ENCODE measurements at places on chromosomes 1 and 21. TPM values are rescaled to one million over a fixed set of nuclear protein-coding genes. Genes with fewer than 3 reads are reported as not detected.

DNA sequence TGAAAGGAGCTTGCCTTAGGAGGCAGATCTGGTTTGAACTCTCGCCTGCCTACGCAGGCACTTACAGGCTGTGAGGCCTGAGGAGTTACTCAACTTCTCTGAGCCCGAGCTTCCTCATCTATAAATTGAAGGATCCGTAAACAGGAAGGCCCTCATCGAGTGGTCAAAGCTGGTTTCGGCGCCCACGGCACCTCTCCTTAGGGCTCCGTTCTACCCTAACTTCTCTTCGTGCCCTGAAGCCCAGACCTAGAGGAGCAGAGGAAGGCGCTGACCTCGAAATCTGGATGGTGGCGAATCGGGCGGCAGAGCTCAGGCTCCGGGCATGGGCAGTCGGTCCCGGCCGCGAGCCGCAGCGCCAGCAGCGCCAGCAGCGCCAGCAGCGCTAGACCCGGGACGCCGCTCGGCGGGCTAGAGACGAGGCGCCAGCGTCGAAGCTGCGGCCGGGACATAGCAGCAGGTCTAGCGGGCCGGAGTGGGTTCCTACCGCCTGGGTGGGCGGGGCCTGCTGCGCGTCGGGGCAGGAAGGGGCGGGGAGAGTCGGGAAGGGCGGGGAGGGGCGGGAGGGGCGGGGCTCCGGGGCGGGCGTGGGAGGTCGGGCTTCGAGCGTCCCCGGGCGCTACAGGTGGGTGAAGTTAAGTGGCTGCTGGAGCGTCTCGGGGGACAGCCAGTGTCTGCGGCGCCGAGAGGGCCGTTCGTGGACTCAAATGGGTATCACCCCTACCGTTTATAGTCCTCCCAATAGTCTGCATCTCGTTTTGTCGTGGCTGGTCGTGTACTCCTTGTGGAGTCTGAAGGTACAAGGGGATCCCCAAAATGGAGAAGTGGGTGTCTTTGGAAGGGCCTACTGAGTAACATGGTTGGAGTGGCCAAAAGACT, at the start of gene CTBS:
TSS of gene CTBS (minus strand) at position 474 of the 876 bp plus-strand sequence. CDS start at position 449, 25 bp downstream.
- peaks cover 9% of the 10 kb centered on the region for H3K4me1 ChIP-seq
- no peaks in the 10 kb centered on the region for H3K27me3 ChIP-seq
- peaks cover 12% of the 10 kb centered on the region for H3K36me3 ChIP-seq
- peak within 1 kb of the TSS; percentile 94 for H3K27ac ChIP-seq

- no peaks in the 10 kb centered on the region for H3K36me3 ChIP-seq
- H3K4me3 ChIP-seq, result peak overlapping the region; percentile 63
- peaks cover 11% of the 10 kb centered on the region for H3K27me3 ChIP-seq
- no peak for DNase-seq
- H3K27ac ChIP-seq, result no peak overlapping the region
These were observed 897 bp downstream of the EPHX4 start for GRCh38 chr1:92030656-92031107.

MAP3K6 gene
- 84.8 TPM for total RNA-seq

DENND1B gene
- 12.4 TPM for total RNA-seq

CLEC20A gene
- total RNA-seq, result not detected

LRRC3 gene
- 2.0 TPM for total RNA-seq

DNA sequence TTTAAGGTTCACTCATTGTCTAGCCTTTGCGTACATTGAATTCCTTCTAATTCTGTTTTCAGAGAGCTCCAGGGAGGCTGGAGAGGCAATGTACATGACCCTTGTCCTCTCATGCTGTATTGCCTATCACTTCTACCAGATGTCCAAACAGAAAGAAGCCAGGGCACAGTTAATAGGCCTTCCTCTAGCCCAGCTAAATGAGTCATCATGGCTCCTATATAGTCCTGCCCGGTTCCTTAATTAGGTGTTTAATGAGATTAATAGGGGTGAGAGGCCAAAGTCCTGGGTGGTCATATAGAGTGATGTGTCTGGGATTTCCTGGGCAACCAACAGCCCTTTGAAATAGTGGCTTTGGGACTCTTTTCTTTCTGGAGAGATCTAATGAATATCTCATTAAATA, 76.3 kb downstream of the ZSCAN20 start:
- no peaks in the 10 kb centered on the region for H3K27me3 ChIP-seq
- H3K4me1 ChIP-seq, result no peaks in the 10 kb centered on the region
- H3K27ac ChIP-seq, result no peak overlapping the region

RXRG gene
- total RNA-seq, result 3.3 TPM

DNA sequence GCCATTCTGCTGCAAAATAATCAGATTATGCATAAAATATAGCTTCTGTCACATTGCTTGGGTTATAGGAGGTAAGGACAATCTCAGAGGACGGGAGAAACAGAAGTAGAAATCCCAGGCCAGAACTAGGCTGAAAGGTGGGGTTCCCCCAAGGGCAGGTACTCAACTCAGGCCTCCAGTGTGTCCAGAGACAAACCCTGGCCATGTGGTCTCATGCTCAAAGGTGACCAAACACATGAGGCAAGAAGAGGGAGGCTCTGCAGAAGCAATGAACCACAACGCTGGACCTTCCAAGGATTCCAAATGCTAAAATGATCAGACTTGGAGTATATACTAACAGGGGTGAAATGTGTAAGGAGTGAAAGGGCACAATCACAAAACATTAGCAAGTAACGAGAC, 103.8 kb downstream of the DMRTB1 start:
- no peak overlapping the region for H3K4me3 ChIP-seq
- no peaks in the 10 kb centered on the region for H3K27me3 ChIP-seq
- H3K4me1 ChIP-seq, result no peaks in the 10 kb centered on the region
- no peaks in the 10 kb centered on the region for H3K36me3 ChIP-seq

HFM1 gene
- total RNA-seq, result 2.4 TPM

ATP1A2 gene
- total RNA-seq, result 173 TPM

GRCh38 chr21:19350286-19350685, 946.7 kb upstream of the TMPRSS15 start:
- H3K36me3 ChIP-seq, result no peaks in the 10 kb centered on the region
- H3K4me1 ChIP-seq, result no peaks in the 10 kb centered on the region
- no peaks in the 10 kb centered on the region for H3K27me3 ChIP-seq
- H3K4me3 ChIP-seq, result no peak overlapping the region
- no peak overlapping the region for H3K27ac ChIP-seq
- no peak for DNase-seq

DNA sequence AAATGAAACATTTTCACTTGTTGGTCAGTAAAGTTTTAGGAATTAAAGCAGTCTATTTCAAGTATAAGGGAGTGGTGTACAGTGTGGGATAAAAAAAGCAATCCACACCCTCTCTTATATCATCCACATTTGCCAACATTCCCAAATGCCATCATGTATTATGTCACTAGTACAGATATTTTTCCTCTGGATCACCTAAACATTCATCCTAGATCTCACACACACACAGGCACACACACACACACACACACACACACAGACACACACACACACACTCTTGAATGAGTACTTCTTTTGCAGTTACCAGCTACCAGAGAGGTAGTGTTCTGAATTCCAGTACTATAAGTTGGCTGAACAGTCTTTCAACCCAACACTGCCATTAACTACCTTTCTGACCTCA, 1369.1 kb upstream of the ADGRL4 start:
- DNase-seq, result no peak
- H3K36me3 ChIP-seq, result no peaks in the 10 kb centered on the region
- H3K4me3 ChIP-seq, result no peak overlapping the region
- H3K27ac ChIP-seq, result no peak overlapping the region

DNA sequence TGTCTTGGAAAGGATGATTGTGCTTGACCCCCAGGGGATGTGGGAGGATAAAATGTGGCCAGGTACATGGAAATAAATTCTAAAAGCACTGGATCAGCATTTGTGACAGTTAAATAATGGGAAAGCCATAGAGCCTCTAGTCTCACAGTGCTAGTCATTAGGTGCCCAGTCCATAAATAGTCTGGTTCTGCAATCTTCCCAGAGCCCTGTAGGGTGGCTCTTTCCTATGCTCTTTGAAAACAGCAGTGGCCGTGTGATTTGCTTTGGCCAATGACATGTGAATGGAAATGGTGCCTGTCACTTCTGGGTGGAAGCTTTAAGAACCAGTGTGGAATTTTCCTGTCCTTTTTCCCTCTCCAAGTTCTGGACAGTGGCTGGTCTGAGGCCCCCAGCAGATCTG, 113.2 kb downstream of the TRABD2B start:
- no peak overlapping the region for H3K4me3 ChIP-seq
- no peak for DNase-seq
- no peaks in the 10 kb centered on the region for H3K27me3 ChIP-seq
- H3K4me1 ChIP-seq, result no peaks in the 10 kb centered on the region
- no peak overlapping the region for H3K27ac ChIP-seq

DNA sequence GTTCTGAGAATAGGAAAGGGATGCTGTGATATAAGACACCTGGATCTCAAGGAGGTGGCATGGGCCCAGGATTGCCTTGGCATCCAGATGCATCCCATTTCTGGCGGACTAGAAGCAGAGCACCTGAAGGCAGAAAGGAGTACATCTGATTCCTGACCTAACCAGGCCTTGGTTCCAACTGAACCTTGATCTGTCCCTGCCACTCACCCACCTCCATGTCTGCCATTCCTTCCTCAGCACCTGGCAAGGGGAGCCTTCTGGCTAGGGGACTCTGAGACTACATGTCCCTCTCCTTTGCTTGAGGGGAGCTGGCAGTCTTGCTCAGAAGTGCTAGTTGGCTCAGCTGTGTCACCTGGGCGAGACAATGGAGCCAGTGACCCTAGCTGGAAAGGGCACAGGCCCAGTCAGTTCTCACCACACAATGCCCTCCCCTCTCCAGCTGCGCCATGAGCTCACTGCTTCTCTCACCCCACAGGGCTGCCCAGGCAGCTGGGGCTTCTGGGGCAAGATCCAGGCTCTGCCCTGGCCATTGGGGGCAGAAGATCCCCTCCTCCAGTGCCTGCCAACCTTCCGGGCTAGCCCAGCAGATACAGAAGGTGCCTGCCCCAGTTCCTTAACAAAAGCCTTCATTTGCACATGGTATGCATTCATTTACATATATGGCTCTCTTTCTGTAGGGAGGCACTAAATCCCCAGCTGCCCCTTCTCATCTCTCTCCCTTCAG, 2.9 kb downstream of the IGSF8 start:
- no peak overlapping the region for H3K4me3 ChIP-seq
- H3K4me1 ChIP-seq, result no peaks in the 10 kb centered on the region
- no peaks in the 10 kb centered on the region for H3K27me3 ChIP-seq
- peak overlapping the region; percentile 99 for H3K27ac ChIP-seq

DNA sequence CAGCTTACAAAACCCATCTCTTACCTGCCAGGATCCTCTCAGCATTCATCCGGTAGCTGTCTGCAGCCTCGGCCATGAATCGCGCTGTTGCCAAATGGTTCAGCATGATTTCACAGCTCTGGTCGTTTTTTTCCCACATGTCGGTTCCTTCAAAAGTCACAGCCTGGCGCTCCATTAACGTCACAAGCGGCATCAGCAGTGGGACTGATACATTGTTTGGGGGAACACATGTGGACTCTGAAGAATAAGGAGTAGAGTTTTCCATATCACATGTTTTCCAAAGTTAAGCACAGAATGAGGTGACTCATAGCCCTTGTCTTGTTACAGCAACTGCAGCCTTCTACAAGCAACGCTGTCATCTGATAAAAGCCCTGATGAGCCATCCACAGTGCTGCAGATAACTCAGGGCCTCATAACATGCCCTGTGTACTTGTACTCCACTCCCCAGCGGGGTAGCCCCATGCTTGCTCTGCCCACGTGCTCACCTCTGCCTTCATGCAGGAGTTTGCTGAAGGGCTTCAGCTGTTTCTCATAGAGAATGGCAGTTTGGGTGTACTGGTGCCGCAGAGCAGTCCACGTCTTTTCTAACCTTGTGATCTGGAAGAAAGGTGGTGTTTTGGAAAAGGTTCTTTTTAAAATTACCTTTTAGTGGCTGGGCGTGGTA, 114.2 kb downstream of the BCAR3 start:
- H3K4me1 ChIP-seq, result peaks cover 9% of the 10 kb centered on the region
- H3K36me3 ChIP-seq, result no peaks in the 10 kb centered on the region
- H3K27me3 ChIP-seq, result no peaks in the 10 kb centered on the region
- no peak overlapping the region for H3K4me3 ChIP-seq

DNA sequence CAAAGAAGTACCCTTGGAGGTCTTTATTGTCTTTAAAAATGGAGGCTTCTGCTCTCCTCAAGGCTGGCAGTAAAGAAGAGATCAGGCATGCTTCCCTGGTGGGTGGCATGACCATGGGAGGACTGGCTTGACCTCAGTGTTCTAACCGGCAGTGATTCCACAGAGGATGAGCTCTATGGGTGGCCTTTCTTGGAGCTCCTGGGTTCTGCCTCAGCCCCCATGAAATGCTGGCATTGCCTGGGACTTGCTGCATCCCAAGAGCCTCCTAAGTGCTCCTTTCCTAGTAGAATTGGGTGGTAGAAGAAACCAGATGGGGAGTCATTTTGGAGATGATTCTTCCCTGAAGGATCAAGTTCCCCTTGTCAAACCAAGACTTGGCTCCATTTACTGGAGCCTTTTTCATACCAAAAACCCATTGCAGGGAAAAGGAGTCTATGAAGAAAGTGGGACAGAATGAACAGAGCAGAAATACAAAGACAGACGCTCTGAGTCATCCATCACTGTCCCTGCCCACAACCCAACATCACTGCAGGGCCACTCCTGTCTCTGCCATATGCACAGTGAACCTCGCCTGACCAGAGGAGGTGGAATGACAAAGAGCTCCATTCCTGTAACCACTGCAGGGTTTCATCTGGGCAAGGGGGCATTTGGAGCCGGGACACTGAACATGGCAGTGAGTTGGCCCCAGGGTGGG, 42.4 kb downstream of the RIMS3 start:
- no peaks in the 10 kb centered on the region for H3K36me3 ChIP-seq
- no peak for DNase-seq
- no peak overlapping the region for H3K4me3 ChIP-seq
- no peaks in the 10 kb centered on the region for H3K4me1 ChIP-seq

PRAMEF25 gene
- total RNA-seq, result not detected

AXDND1 gene
- total RNA-seq, result 1.7 TPM

GRCh38 chr1:63326473-63327380, 4.4 kb downstream of the FOXD3 start:
- peaks cover 11% of the 10 kb centered on the region for H3K4me1 ChIP-seq
- no peak for DNase-seq
- peaks cover 3% of the 10 kb centered on the region for H3K36me3 ChIP-seq
- H3K27me3 ChIP-seq, result no peaks in the 10 kb centered on the region

DNA sequence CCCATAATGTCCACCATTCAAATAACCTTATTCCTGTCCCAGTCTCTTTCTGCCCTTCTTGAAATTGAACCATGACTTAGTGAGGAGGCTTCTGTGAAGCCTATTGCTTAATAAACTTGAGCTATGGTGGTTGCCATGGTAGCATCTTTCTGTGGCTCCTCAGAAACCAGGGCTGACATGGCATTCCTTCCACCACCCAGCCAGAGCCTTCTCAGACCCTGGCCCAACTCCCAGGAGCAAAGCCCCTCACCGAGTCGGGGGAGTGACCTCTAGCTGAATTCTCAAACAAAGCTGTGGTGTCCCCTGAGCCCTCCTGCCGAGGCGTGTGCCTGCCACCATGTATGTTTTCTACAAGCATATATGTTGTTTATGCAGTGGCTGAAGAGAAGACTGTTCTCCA, 259.1 kb downstream of the CACNA1E start:
- no peak for DNase-seq
- H3K4me1 ChIP-seq, result no peaks in the 10 kb centered on the region

- H3K4me1 ChIP-seq, result no peaks in the 10 kb centered on the region
- H3K27me3 ChIP-seq, result no peaks in the 10 kb centered on the region
- DNase-seq, result no peak
- H3K27ac ChIP-seq, result no peak overlapping the region
These were observed 38.6 kb upstream of the CCDC190 start for GRCh38 chr1:162899422-162900146.

- H3K4me1 ChIP-seq, result no peaks in the 10 kb centered on the region
- H3K4me3 ChIP-seq, result no peak overlapping the region
- H3K36me3 ChIP-seq, result no peaks in the 10 kb centered on the region
- no peak for DNase-seq
- no peaks in the 10 kb centered on the region for H3K27me3 ChIP-seq
These were observed 433.1 kb downstream of the PCP4 start for GRCh38 chr21:40300300-40300699.

Data from tibial nerve (tissue), 4 donors.